ENCODE measurements at places on chromosomes 6 and 20.

- DNase-seq, result no peak
These were observed 29.9 kb downstream of the FBXO5 start for GRCh38 chr6:152952866-152953509.

- DNase-seq, result no peak
These were observed 51.6 kb upstream of the POU3F2 start for GRCh38 chr6:98782772-98783171.

DNA sequence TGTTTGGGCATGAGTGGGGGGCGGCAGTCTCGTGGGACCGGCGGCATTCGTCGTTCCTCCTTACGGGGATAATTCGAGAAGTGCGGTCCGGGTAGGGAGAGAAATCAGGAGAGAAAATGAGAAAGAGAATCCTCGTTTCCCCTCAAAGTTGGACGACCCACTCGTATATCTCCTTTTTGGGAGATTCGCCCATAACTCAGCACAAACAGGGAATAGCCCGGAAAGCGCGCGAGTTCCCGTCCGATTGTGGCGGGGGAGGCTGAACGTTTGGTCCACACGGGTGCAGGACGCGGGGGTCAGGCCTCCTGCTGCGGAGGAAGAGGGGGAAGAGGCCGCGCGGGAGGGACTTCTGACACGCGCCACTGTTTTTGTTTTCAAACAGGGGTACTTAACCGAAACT, 42.4 kb downstream of the POPDC3 start:
- DNase-seq, result no peak

DNA sequence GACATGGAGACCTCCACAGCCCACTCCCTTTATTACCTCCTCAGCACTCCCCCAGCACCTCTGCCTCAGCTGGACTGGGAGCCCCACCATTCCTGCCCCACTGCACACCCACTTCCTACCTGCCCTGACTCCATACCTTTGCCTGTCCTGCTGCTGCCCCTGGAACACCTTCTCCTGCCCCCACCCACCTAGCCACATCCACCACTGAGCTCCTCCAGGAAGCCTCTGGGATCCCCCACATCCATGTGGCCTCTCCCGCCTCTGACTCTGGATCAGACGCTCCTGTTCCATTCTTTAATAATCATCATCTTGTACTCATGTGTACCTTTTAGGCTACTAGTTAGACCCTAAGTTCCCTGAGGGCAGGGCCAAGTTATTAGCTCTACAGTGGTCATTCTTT, 2.2 kb upstream of the SDCBP2 start:
- no peak for DNase-seq

GRCh38 chr6:43636308-43636659, 644 bp downstream of the MAD2L1BP start:
- no peak for DNase-seq

GRCh38 chr6:24933868-24934401, 1.8 kb downstream of the RIPOR2 start:
- peak; percentile 75 for DNase-seq

DNA sequence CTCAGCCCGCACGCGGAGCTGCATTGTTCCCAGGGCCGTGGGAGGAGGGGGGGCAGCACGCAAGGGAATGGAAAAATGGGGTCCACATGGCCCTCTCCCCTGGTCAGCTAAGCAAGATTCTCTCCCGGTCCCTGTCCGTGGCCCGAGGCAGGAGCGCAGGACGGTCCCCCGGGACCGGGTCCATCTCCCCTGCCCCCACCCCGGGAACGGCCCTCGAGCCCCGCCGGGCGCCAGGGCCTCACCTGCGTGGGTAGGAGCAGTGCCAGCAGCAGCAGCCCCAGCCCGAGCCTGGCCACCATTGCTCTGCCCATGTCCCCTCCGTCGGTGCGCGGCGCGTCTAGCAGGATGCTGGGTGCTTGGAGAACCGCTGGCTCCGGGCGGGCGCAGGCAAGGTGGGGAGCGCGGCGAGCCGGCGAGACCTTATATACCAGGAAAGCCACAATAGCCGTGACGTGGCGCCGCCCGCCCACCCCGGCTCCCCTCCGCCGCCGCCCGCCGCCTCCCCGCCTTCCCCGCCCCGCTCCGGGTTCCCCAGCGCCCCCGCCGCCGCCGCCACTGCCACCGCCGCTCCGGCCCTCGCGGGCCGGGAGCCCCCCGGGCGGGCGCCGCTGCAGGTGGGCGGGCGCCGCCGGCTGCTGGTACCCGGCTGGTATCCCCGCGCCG, at the start of gene CD24:
Gene CD24, minus strand, starts transcription at position 394 of the 663 bp plus-strand sequence. Its CDS starts 83 bp downstream, at position 311.
- peak; percentile 34 for DNase-seq

DNA sequence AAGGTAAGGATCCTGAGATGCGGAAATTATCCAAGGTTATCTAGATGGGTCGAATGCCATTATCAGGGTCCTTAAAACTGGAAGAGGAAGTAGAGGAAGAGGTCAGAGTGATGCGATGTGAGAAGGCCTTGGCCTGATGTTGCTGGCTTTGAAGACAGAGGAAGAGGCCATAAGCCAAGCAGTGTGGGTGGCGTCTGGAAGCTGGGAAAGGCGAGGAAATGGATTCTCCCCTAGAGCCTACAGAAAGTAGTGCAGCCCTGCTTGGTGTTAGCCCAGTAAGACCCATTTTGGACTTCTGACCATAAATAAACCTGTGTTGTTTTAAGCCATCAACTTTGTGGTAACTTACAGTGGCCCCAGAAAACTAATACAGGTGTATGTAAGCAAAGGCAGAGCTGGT, 2.0 kb downstream of the SRXN1 start:
- DNase-seq, result no peak

DNA sequence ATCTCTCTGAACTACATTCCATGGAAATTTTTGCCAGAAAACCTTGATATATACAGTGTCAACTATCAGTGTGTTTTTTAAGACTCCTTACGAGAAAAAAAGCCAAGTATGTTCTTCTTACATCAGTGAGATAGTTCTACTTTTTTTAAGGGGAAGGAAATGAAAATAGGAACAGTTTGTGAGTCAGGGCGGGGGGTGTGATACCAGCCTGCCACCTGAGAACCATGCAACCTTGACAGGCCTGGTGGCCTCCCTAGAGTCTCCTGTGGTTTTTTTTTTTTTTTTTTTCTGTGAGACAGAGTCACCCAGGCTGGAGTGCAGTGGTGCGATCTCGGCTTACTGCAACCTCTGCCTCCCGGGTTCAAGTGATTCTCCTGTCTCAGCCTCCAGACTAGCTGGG, 96.3 kb upstream of the GCM1 start:
- no peak for DNase-seq

DNA sequence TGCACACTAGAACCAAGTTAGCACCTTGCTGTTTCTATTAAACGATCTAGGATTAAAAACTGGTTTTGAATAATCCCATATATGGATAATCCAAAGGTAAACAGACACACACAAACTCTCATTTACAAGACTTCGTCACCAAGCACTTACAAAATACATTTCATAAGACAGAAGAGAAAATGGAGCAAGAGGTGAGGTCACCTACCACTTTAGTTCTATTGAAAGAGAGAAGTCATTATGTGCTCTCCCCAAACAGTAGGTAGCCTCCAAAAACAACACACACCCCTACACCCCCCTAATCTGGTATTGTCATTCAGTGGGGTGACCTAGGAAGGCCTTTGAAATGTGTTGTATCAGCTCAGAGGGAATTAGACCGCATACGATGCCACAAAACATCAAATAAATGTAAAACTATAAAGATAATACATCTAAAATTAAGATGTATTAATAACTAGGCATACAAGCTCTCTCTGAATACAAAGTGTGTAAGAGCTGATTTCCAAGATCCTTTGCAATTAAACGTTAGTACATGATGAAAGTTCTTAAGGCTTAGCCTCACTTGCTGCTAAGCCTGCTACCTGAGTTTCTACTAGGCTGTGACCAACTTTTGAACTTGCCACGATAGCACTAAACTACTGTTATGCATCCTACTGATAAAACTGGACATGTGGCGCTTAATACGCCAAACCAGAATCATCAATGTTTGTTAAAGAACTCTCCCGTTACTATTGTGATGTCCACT, 1.6 kb downstream of the SRPK1 start:
- peak; percentile 12 for DNase-seq

- no peak for DNase-seq
These were observed 7.9 kb downstream of the BFSP1 start for GRCh38 chr20:17523326-17523725.

GRCh38 chr6:147624946-147625515, 116.5 kb downstream of the SAMD5 start:
- DNase-seq, result no peak

DNA sequence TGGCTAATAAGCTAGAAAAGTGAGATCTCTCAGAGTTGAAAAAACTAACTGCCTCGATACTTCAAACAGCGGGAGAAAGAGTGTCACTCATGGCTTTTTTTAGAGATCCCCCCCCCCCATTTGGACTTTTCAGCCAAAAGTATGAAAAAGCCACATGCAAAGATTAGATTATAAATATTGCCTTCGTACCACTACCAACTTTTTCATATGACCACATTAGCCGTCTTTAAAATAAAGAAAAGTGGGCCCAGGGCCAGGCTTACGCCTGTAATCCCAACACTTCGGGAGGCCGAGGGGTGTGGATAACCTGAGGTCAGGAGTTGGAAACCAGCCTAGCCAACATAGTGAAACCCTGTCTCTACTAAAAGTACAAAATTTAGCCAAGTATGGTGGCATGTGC, 4.4 kb downstream of the PGK2 start:
- DNase-seq, result no peak

GRCh38 chr20:38034108-38034649, 633 bp downstream of the RPRD1B start:
- no peak for DNase-seq

DNA sequence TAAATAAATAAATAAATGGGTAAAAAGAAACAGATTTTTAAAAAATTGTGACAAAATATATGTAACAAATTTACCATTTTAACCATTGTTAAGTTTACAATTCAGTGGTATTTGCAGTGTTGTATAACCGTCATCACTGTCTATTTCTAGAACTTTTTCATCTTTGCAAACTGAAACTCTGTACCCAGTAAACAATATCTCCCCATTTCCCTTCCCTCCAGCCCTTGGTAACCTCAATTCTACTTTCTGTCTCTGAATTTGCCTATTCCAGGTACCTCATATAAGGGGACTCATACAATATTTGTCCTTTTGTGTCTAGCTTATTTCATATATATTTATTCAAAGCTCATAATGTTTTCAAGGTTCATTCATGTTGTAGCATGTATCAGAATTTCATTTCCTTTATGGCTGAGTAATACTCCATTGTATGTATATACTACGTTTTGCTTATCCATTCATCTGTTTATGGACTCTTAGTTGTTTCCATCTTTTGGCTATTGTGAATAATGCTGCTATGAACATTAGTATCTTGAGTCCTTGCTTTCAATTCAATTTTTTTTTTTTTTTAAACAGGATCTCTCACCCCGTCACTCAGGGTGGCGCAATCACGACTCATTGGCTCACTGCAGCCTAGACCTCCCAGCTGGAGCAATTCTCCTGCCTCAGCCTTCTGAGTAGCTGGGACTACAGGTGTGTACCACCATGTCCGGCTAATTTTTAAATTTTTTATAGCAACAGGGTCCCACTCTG, 8.9 kb downstream of the MANBAL start:
- DNase-seq, result no peak

GRCh38 chr6:135314543-135314942, 133.4 kb downstream of the MYB start:
- DNase-seq, result no peak

DNA sequence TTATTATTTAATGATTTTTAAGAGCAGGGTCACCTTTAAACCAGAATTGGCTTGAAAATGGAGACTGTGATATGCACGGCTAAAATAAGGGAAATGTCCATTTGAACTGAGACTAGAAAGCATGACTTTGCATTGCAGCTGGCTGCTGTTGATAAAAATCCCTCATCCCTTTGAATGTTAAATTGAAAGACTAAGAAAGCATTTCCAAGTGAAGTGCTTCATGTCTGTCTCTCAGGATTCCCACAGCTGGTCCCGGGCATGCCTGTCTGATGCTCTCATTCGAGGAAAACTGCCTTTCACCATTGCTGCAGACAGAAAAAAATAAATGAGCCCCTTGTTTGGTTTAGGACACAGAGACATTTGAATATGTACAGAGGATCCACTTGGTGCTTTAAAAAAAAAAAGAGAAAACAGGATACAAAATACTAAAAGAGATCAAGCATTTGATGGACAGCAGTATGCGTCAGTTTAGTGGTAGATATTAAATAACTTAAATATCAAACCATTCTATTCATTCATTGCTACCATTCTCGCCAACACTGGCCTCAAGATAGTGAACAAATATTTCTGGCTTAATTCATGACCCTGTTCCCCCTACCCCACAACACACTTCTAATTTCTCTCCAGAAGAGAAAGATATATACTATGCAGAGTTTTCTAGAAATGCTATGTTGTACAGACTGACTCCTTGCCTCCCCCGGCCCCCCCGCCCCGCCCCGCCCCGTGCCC, 55.0 kb downstream of the TBC1D7 start:
- no peak for DNase-seq

DNA sequence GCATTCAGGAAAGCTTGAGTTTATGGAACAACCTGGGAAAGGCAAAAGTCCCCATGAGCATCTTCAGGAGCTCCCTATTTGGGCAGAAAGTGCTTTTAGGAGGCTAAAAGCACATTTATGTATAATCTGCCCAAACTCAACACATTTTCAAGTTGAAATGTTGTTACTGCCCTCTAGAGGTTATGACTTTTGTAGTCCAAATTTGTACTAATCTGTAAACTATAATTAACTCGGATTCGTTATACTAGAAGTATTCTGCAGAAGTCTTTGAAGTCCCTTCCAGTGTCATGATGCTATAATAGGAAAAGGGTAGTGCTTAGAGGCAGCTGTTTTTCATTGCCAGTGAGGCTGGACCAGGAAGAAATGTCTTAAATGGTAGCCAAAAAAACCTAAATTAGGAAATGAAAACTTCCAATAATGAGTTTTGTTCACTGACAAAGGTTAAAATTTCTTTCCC, 44.8 kb upstream of the EMILIN3 start:
- DNase-seq, result no peak

GRCh38 chr6:1336246-1336843, 24.4 kb downstream of the FOXQ1 start:
- no peak for DNase-seq

DNA sequence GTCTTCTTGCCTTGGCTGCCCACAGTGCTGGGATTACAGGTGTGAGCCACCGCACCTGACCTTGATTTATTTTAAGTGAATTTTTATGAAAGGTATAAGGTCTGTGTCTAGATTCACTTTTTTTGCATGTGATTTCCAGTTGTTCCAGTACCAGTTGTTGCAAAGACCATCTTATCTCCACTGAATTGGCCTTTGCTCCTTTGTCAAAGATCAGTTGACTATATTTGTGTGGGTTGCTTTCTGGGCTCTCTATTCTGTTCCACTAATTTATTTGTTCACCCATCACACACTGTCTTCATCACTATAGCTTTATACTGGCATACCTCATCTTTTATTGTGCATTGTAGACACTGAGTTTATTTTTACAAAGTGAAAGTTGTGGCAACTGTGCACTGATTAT, 56.3 kb downstream of the ANKS1A start:
- no peak for DNase-seq

- DNase-seq, result no peak
These were observed 196.6 kb downstream of the JARID2 start for GRCh38 chr6:15442467-15442866.

- DNase-seq, result no peak
These were observed 3.6 kb upstream of the DSN1 start for GRCh38 chr20:36777167-36777566.

GRCh38 chr6:41353333-41353732, 17.9 kb downstream of the NCR2 start:
- no peak for DNase-seq

- DNase-seq, result no peak
These were observed 109.0 kb downstream of the PRKN start for GRCh38 chr6:162618448-162619002.

Measured in naive thymus-derived CD4-positive, alpha-beta T cell (primary cell).